ENCODE measurements at places on chromosomes 3 and 15. TPM values are rescaled to one million over a fixed set of nuclear protein-coding genes. Genes with fewer than 3 reads are reported as not detected.

The TLNRD1 gene
- total RNA-seq: 46.5 TPM

The CSPG5 gene
- under 0.01 TPM for total RNA-seq

The ENTPD3 gene
- 0.22 TPM for total RNA-seq

The RUBCN gene
- 63.6 TPM for total RNA-seq

The CIDEC gene
- 72.4 TPM for total RNA-seq
